ENCODE measurements at places on chromosomes 1 and 21.

DNA sequence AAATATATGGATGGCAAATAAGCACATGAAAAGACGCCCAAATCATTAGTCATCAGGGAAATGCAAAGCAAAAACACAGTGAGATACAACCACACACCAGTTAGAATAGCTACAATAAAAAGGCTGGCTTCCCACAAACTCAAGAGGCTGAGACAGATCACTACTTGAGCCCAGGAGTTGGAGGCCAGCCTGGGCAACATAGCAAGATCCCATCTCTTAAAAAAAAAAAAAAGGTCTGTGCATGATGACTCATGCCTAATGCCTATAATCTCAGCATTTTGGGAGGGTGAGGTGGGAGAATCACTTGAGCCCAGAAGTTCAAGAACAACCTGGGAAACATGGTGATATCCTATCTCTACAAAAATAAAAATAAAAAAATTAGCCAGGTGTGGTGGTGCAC, 19.8 kb downstream of the LDLRAD1 start:
- DNase-seq, result no peak

DNA sequence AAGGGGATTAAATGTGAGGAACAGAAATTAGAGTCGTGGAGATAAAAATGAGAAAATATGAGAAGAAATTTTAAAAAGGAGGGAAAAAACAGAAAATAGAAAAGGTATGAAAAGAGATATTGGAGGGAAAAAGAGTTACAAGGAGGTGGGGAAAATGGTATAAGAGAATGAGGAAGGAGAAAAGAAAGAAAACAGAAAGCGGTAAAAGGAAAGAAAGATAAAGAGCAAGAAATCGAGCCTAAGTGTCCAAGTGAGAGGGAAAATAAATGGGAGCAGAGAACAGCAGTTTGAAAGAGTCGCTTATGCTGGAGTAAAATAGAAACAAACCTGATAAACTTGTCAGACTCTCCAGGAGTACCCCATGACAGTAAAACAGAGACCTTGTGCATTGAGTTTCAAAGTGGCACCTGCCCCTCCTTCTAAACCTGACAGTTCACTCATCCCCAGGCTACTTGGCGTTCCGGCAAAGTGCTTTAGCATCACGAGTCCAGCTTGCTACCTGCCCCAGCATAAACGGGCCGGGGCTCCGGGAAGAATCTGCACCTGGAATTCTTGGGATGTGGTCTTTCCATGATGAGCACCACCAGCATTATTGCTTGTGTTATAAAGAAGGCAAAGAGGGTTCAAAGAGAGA, 585 bp downstream of the NEGR1 start:
- no peak for DNase-seq

DNA sequence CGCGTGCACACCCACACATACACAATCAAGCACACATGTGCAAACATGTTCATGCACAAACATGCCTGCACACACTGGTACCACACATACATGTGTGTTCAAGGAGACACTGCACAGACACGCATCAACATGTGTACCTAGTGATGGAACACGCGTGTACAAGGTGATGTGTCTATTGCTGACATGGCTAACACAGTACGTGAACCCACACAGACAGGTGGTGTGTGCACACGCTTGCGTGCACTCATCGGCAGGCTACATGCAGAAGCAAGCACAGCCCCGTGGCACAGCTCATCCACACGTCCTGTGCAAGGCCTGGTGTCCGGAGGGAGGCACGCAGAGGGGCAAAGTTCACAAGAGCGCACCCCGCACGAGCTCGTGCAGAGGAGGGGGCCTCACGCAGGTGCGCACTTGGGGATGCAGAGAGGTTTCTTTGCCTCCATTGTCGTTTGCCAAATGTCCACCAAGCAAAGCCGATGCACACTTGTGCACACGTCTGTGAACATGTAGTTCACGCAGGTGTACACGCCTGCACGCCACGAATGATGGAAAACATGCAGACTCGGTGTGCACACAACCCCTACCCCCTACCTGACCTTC, 969 bp downstream of the ACAP3 start:
- no peak for DNase-seq

GRCh38 chr1:15432324-15432723, 5.9 kb upstream of the CTRC start:
- DNase-seq, result no peak

GRCh38 chr1:8604041-8604945, 213.1 kb downstream of the RERE start:
- no peak for DNase-seq

- DNase-seq, result no peak
Observed at GRCh38 chr1:245650441-245650960, 495.7 kb downstream of the KIF26B start.

GRCh38 chr1:180188091-180188506, 33.4 kb downstream of the QSOX1 start:
- no peak for DNase-seq

DNA sequence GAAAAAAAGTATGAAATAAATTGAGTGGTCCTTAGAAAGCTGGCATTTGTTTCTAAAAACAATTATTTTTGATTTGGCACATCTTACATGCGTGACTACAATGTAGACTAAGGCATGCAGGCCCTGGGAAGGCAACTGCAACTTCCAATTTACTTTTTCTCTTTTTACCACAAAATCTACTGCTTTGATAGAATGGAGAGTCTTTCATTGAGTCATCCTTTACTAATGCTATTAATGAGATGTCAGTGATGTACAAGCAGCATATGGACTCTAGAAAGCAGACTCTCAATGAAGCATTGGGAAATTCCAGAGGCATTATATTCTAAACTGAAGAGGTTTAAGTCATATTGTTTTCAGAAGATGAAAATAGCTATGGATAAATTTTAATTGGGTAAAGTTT, 29.6 kb upstream of the PRRX1 start:
- DNase-seq, result no peak

DNA sequence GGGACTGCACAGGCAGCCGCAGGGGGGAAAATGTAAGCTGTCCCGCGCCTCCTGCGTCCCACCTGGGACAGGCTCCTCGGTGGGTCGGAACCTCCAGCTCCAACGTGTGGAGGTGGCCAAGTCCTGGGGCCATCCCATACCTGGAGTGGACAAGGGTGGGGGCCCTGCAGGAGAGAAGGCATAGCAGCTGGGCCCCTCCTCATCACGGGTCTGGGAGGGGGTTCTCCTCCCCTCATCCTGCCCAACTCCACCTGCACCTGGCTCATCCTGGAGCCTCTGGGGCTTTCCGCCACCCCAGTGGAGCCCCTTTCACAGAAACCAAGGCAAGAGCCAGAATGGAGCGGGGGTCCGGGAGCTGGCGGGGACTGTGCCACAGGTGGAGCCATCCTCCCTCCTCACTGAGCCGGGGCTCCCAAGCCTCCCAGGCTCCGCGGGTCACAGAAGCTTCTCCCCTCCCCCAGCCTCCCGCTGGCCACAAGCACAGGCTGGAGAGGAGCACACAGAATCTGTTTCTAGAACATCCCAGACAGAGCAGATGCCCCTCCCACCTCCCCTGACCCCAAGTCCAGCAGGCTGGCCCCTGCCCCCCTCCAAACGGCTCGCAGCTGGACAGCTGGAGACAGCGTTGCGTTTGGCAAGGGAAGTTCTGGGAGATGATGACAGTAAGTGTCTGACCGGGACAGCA, 65.8 kb downstream of the MEGF6 start:
- DNase-seq, result no peak

- DNase-seq, result no peak
Observed at GRCh38 chr1:243827206-243827605, 22.8 kb downstream of the AKT3 start.

- DNase-seq, result no peak
Observed at GRCh38 chr1:59752556-59753414, 62.0 kb upstream of the HOOK1 start.

GRCh38 chr1:78426408-78426807, 64.4 kb upstream of the PTGFR start:
- no peak for DNase-seq

DNA sequence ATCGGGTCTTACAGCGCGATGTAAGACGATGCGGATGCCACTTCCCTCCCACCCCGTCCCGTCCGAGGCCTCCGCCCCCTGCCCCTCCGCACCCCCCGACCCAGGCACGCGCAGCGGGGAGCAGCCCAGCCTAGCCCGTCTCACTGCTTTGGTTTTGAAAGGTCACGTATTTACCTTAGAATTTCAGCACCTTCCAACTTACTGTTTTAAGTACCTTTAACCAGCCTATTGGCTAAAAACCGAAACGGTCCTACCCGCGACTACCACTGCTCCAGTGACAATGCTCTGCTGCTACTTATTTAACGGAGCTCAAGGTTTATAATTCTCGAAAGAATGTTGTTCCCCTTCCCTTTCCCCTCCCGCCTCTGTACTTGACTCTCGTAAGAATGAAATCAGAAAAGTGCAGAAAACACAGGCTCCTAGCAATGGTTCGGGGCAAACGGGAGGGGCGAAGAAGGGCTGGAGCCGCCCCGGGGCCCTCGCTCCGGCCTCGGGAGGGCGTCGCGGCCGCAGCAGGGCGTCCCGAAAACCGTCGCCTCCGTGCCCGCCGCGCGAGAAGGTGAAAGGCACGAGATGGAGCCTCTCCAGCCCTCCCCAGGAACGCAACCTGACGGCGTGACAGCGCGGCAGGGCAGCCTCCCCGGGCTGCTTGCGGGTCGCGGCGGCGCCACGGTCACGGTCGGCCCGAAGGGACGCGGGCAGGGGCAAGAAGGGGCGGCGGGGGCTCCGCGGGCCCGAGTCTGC, 667 bp downstream of the TMEM50B start:
- peak; percentile 5 for DNase-seq

- DNase-seq, result no peak
Observed at GRCh38 chr21:40788635-40789034, 58.3 kb downstream of the DSCAM start.
